Activated CD4-positive, alpha-beta T cell treated with anti-CD3 and anti-CD28 coated beads, Interleukin-2, amount 50 U/mL, for 24 hours (primary cell): ENCODE measurements at places on chromosomes 11 and 22.

DNA sequence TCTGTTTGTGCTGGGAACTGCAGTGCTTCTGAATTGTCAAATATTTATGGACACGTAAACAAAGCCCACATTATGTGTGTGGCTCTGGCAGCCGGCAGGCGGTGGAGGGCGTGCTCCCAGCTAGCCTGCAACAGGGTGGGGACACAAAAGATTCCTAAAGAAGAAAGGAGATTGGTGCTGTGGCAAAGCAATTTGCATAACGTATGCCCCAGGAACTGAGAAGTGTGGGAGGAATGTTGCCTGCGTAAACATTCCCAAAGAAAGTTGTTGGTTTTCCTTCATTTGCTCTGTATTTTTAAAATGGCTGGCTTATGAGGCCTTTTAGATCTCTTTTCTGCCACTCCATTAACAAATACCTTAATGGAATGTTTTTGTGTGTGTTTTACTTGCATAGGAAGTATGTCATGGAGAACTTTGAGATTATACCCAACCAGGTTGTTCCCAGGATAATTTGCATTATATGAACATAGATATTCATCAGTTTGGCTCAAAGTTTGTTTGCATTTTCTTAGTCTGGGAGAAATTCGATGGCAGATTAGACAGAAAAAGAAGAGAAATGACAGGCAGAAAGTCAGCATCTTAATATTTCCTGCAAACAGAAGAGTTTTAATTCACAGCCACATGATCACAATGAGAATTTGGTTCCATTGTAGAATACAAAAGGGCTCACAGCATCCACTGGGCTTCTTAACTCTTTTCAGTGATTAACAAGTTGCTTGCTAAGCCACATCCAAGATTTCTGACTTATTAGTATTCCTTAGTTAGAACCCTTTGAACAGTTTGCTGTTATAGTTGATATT, 41.8 kb upstream of the DLAT start:
- no peak for DNase-seq

- no peak for DNase-seq
These were observed 39.9 kb downstream of the CWC15 start for GRCh38 chr11:94933223-94934130.

DNA sequence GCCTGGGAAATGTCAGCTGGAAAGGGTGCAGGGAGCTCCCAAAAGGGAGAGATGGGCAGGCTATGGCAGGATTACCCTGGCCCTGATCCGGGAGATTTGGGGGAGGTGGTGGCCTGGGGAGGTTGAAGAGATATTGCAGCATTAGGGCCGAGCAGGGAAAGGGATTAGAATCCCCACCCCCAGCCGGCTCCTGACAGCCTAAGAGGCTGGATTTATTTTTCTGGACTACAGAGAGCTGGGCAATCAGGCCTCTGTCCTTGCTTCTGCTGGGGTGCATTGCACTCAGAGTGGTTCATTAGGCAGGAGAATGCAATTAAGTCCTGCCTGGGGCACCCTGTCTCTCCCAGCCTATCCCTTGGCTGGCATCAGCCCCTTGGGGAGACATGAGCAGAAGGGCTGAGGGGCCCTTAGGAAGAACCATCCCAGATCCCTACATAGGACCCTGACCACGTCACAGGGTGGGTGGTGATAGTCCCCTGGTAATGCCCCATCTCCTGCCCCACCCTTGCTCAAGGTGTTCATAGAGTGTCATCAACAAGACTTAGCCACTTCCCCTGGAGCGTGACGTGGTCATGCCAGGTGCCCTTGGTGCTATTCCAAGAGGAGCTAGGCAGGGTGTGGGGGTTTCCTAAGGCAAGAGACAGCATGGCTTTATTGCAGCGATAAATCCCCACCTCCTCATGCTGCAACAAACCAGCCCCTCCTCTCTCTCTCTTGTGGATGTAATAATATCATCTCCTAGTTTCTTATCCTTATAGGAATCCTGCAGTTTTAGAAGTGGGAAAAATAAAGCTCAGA, 38.4 kb upstream of the KLHL35 start:
- no peak for DNase-seq

DNA sequence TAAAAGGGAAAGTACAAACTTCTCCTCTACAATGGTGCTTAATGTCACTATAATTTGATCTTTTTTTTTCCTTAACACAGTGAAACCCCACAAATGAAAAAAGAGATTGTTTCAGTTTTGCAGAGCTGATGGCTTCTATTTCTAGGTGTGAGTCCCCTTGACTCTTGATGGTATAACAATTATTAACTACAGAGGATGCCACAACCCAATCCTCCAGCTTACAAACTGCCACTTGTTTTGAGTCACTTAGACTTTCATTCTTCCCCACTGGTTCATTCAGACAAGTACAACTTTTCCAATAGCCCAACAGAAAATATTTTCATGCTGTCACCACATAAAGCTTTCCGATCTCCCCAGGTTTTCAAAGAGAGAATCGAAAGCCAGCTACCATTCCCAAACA, 812.2 kb downstream of the LRRC4C start:
- DNase-seq: no peak

DNA sequence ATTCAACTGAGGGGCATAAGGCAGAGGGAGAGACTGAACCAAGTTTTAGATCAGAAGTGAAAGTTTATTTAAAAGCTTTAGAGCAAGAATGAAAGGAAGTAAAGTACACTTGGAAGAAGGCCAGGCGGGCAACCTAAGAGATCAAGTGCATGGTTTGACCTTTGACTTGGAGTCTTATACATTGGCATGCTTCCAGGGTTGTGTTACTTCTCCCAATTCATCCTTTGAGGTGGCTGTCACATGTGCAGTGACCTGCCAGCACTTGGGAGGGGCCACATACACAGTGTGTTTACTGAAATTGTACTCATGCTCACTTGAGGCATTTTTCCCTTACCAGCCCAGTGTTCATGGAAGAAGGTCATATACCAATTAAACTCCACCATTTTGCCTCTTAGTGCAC, 30.4 kb downstream of the CYP2R1 start:
- no peak for DNase-seq

DNA sequence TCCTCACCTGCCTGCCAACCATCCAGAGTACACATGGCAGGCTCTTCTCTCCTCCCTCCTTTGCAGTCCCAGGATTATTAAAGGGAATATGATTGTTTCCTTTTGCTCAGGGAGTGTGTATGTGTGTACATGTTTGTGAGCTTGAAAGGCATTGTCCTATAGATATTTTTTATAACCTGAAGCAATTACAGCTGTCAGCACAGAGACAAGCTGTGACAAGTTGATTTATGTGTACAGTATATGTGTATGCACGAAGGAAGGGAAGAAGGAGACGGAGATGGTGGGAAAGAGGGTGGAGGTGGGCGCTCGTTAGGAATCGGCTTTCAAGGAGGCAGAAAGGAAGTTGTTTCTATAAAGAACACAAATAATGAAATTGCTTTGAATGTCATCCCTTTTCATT, 537.0 kb downstream of the NTM start:
- DNase-seq: no peak

DNA sequence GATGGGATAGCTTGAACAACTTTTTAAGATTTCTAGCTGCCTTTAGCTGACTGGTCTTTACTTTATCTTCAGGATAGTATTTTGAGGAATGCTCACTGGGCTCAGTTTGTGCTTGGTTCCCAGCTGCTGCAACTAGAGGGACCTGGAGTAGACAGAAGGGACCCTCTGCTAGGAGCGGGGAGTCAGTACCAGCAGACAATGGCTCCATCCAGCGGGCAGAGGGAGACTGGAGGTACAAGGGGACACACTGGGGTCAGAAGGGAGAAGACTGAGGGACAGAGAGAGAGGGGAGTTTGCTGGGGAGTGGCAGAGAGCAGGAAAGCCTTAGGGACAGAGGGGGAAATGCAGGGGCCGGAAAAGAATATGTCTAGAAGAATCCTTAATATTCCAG, 22.0 kb upstream of the ACER3 start:
- no peak for DNase-seq

DNA sequence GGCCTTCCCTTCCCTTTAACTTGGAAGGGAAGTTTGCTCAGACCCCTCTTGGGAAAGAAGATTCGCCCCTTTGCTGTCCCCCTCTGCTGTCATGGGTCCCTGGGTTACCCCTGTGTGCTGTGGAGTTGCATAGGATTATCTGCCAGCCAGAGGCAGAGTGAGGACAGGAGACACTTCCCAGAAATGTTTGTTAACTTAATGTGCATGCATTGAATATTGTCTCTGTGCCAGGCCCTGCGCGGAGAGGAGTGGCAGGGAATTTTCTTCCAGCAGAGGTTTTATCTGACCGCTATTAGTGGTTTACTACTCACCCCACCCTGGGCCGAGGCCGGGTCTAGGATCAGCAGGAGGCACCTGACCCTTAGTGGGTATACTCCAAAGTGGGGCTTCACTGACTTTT, 894.8 kb downstream of the TBC1D22A start:
- no peak for DNase-seq

- DNase-seq: no peak
These were observed 66.7 kb upstream of the CSNK2A3 start for GRCh38 chr11:11419747-11420146.

DNA sequence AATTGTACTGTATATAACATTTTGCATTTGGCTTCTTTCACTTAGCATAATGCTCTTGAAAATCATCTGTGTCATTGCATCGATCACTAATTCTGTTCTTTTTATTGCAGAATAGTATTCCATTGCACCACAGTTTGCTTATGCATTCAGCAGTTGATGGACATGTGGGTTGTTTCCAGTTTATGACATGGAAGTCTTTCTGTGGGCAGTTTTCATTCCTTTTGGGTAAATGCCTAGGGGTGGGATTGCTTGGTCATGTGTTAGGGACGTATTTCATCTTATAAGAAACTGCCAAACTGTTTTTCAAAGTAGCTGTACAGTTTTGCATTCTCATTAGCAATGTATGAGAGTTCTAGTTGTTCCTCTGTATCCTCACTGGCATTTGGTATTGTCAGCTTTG, 127.0 kb downstream of the HIPK3 start:
- no peak for DNase-seq

DNA sequence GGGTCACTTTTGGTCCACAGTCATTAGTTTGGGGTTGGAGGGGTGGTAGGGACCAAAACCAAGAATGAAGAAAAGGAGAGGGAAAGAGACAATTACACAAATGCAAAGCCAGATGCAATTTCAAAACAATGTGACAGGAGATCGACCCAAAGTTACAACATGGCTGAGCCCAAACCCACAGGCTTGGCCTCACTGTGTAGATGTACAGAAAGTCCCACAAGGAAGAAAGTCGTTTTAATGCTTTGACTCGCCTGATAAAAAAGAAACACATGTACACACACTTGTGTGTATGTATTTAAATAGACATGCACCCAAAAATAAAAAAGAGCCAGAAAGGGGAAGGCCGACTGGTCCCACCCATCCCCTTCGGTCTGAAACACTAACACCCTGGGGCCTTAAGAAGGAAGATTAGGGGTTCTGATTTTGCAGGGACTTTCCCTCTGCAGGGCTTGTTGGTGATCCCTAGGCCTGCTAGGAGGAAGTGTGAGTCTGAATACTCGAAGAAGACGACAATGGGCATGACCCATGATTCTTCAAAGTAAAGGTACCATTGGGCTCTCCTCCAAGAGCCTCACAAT, 104.1 kb downstream of the ETS1 start:
- DNase-seq: no peak
